ENCODE measurements at places on chromosomes 6 and 20.
A peak's percentile ranks its signal among the peaks of the same experiment; 100 is the strongest.

DNA sequence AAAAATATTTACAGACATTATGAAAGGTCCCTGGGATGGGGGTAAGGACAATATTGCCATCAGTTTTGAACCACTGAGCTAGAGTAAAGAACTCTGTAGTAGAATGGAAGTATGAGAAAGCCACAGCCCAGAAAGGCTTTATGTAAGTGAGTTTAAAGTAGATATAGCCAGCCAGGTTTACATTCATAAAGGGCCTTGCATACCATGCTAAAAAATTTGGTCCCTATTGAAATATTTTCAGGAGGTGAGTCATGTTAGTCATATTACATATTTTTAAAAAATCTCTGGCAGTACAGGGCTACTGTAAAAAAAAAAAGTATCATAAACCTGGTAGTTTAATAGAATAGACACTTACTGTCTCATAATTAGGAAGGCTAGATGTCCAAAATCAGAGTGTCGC is 3.5 kb downstream of the ZKSCAN8 start:
- no peak for DNase-seq

- DNase-seq, result peak; percentile 94
Observed at GRCh38 chr6:122620902-122621301, 10.7 kb downstream of the PKIB start.

- DNase-seq, result no peak
Observed at GRCh38 chr6:166636934-166637333, 9.9 kb upstream of the RPS6KA2 start.

DNA sequence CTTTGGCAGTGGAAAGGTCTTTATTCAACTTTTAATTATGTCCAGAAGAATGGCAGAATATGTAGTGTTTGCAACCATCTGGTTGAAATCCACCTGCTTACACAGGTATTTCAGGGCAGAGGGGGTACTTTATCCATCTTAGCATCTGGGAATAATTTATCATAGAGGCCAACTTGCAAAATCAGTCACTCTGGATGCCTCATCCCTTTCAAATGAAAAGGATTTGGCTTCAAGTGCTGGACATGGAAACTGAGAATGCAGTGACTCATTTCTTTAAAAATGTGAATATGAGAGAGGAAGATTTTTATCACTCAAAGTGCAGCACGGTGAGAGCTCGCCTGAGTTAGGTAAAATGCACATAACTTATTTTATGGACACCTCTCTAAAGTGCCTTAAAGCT is 758.3 kb downstream of the KIF16B start:
- no peak for DNase-seq

DNA sequence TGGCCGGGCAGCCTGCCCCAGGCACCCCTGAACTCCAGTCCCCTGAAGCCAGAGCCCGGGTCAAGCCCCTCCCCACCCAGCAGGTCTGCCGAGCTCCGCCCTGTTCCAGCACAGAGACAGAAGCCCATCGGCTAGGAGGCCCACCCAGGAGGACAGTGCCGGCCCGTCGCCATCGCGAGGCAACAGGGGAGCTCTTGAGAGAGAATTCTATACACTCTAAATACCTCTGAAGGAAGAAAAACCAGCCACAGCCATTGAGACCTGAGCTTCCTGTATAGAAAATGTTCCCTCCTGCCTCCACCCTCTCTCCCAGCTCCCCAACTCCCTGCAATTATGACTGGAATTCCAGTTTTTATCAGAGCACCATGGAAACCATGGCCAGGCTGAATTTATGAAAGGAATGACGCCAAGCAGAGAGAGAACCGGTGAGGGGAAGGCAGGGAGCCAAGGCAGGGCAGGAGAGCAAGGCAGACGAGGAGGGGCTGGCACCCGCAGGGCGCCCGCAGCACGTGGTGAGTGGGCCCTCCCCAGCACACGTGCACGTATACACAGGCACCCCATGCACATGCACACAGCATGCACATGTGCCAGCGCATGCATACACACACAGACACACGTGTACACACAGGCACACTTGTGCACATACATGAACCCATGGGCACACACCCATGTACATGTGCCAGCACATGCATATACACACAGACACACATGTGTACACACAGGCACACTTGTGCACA is 27.6 kb upstream of the MRGBP start:
- no peak for DNase-seq

DNA sequence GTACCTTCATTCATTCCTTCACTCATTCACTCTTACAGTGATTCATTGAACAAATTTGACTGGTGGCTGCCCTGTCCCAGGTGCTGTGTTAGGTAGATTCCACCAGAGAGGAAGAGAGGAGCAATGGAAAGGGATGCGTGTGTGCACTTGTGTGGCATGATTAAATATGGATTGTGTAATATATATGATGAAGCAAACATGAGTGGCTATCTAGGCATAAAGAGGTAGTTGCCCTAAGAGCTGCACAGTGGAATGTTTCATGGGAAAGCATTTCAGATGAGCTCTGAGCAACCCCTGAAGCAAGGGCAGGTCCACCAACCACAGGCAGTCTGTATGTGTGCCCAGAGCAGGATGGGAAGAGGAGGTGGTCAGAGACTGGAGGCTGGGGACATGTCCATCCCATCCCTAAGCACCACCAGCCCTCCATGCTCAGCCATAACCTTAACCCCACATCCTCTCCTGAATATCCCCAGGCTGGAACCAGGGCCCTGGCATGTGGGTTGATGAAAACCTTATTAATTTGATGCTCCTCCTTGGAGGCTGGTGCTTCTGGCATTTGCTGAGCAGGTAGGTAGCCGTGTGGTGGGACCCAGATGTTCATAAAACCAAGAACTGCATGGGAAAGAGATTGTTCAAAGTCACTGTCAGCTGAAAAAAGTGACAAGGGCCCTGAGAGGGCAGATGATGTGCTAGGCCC is 226.2 kb downstream of the SYNDIG1 start:
- no peak for DNase-seq

- DNase-seq, result no peak
Observed at GRCh38 chr6:2565499-2565898, 185.2 kb downstream of the MYLK4 start.
